ELR (cell line): ENCODE measurements at places on chromosomes 1 and 21.

- no peak for DNase-seq
These were observed 94.2 kb downstream of the PLXNA2 start for GRCh38 chr1:208149776-208150514.

DNA sequence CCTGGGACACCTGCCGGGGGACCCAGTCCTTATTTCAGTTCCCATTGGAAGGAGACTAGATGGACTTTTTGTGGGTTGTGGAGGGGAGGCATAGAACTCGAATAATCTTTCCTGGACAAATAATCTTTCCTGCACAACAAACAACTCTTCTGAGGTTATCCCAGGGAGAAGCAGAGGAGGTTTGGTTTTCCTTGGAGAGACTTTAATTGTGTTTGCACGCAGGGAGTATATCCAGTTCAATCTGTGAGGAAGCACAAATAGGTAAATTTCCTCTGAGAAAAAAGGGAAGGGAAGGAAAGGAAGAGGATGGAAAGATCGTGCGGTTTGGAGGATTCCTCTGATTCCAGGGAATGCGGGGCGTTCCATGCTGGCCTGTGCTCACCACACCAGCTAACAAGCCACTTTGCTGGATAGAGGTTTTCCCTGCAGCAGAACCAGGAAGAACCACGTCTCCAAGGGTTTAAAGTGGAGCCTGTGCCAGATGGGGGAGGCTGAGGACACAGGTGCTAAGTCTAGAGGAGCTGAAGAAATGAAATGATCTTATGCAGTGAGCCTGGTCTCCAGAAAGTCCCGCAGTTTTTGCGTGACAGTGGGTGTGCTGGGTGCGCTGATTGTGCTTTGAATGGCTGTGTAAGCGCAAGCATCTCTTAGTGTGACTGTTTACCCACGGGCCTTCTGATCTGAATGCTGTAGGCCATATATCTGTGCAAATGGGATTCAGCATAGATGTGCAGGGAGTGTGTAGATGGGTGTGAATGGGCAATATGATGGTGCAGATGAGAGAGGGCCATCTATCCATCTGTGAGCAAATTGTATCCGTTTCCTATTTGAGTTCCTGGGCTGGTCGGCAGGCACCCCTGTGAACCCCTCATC, 7.6 kb downstream of the PAX7 start:
- no peak for DNase-seq

DNA sequence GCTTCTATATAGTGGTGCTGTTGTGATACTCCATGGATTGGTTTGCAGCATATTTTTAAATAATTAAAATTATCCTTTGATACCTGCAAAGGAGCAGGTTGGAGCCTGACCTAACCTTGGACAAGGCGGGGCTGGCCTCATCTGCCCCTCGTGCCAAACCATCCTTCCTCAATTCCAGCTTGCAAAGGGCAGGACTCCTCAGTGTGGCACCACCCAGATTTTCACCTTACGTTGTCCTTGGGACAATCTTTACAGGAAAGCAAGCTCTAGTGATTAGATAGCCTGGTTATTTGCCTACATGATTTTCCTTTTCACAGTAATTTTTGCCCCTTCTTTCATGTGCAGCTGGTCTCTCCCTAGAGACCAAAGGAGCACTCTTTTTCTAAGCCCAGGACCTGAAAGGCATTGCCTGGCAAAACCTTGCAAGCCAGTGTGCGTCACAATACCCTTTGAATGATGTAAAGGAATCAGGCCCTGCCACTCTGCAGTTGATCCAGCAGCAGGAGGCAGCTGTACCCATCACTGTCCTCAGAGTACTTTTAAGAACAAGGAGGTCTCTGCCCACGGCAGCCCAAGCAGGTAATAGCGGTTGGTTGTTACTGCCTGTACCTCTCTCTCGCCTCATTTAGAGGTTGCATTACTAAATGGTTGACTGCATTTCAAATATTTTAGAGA, 99.4 kb downstream of the ADSS2 start:
- no peak for DNase-seq

GRCh38 chr1:172069534-172069933, 228.2 kb downstream of the DNM3 start:
- no peak for DNase-seq

DNA sequence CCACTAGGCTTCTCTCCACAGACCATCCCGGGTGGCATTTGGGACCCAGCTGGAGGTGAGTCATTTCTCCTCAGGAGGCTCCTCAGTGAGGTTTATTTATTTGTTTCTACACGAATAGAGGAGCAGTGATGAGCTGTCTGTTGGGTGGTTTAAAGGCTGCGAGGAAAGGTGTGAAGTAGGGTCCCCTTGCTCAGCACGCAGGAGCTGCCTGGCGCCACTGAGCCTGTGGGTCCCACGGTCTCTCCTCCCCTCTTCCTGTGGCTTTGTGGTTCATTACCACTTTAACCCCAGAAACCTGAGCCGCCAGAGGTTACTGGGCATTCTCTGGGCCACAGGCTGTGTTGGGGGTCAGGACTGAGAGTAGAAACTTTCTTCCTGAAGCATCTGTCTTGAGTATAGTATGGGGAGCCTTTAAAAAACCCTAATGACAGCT, 39.9 kb downstream of the IL6R start:
- DNase-seq, result peak; percentile 94

- no peak for DNase-seq
These were observed 12.8 kb downstream of the ZNF678 start for GRCh38 chr1:227576189-227576588.

- no peak for DNase-seq
These were observed 80.8 kb downstream of the S1PR1 start for GRCh38 chr1:101317590-101317989.

- peak; percentile 48 for DNase-seq
These were observed 1.1 kb downstream of the SPSB1 start for GRCh38 chr1:9293533-9294404.

DNA sequence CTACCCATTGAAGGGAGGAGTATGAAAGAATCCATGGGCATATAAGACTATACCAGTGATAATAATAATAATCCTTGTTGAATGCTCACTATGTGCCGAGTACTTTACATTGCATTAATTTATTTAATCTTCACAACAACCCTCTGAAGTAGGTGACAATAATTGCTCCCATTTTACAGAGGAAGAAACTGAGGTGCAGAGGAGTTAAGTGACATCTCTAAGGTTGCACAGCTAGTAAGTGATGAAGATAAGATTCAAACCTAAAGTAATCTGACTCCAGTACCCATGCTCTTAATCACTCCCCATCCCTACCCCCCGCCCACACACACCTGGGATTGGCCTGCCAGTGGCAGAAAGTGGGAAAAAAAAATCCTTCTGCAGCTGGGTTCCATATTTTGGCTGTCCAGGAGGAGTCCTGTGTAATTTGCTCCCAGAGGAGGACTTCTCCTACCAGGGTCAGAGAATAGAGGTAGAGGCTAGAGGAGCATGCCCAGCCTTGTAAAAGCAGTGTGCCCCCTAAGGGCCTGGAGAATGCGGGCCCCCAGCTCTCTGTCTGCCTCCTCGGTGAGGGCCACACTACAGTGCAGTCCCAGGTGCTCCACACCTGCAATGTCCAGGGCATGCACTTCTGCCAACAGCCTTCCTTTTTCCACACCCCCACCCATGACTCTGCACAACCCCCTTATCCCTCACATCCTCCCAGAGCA, 57.8 kb downstream of the TMEM53 start:
- DNase-seq, result no peak

DNA sequence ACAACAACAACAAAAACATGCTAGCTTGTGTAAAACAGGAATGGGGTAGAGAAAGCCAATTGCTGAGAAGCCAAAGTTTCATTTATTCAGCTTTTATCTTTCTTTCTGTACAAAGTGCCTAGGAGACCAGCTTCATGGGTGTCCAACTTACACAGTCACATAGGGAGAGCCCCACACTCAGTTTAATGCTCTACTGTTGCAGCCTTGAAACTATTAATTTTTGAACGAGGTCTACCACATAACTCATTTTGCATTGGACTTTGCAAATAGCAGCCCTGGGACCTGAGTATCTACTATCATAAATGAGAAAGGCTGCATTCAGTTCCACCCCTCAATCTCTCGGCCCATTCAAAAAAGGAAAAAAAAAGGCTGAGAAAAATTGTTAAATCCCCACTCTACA, 98.8 kb downstream of the ZNF644 start:
- no peak for DNase-seq

DNA sequence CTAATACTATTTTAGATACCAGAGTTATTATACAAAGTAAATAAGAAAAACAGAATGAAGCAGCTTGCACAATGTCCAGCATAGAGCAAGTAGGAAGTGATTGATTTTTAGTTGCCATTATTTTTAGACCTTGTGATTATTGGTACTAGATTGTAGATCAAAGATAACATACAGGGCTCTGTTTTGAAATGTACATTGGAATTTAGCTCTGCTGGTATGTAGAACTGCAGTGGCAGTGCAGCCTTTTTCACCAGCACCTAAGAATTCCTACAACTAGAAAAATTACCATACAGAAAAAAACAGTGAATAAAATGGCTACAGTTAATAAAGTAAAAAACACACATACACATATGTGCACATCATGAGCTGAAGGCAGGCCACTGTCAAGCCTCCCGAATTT, 32.2 kb upstream of the ABCA4 start:
- no peak for DNase-seq

DNA sequence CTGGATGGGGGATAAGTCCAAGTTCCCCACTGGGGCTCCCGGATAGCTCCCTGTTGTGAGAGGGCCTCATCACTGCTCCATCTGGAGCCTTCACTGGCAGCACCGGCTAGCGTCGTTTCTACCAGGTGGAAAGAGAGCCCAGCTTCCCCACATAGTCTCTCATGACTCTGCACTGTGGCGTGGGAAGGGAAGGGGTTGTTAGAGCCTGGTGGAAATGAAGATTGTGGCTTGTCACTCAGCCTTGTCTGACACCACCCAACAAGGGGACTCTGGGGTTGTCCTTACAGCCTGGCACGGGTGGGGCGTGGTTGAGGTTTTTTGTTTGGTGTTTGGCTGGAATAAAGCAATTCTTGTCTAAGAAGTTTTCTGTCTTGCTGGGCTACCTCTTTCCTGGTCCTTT, 94.6 kb downstream of the ADARB1 start:
- DNase-seq, result no peak

DNA sequence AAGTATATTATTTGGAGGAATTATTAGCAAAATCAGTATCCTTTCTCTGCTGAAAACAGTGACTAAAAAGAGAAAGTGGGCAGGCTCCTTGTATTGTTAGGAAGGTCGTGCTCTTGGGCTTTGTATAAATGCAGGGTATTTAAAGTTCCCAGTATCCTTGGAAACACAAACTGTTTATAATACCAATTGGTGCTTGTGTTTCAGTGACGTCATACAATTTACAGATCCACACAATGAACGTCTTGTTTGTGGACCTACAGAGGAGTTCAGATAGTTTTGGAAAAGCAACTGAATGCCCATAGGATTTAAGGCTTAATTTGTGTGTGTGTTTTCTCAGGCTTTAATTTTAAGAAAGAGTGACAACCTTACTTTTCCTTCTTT, 168.2 kb downstream of the RASAL2 start:
- DNase-seq, result peak; percentile 83

- peak; percentile 24 for DNase-seq
These were observed 100.5 kb downstream of the NPHP4 start for GRCh38 chr1:5891736-5892135.

GRCh38 chr1:53606651-53607051, 132.3 kb downstream of the GLIS1 start:
- DNase-seq, result no peak

DNA sequence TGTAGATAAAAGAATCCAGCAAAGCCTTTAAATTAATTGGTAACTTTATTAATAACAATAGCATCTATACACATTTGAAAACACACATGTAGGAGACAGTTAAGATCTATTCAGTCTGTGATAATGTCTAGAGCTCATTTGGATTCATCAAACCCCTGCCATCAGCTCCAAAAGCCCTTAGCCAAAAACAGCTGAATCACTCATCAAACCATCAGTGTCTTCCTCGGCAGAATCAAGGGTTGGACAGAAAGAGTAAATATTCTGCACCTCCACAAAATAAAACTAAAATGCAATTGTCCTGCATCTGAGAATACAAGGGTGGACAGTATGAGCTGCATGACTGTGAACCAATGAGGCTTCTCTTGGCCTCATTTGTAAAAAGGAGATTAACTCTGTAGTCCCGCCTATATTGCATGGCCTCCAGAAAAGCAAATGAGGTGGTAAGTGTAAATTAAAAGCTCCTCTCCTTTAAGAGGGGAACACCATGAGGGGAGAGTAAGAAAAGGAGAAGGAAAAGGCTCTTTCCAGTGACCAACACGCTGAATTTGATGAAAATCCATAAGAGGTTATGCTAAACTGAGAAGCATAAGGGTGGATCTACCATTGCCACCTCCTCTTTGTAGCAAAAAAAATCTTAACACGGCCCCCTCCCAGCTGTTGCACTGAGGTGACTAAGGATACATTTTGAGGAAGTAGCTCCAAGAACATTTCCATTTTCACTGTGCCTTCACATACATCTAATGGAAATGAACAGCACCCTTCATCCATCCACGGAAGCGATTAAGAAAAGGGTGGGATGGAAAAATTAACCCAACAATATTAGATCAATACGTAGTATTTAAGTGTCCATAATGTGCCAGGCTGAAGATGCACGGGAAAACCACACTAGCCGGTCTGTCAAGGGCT, 14.7 kb upstream of the BOLA1 start:
- DNase-seq, result peak; percentile 57

DNA sequence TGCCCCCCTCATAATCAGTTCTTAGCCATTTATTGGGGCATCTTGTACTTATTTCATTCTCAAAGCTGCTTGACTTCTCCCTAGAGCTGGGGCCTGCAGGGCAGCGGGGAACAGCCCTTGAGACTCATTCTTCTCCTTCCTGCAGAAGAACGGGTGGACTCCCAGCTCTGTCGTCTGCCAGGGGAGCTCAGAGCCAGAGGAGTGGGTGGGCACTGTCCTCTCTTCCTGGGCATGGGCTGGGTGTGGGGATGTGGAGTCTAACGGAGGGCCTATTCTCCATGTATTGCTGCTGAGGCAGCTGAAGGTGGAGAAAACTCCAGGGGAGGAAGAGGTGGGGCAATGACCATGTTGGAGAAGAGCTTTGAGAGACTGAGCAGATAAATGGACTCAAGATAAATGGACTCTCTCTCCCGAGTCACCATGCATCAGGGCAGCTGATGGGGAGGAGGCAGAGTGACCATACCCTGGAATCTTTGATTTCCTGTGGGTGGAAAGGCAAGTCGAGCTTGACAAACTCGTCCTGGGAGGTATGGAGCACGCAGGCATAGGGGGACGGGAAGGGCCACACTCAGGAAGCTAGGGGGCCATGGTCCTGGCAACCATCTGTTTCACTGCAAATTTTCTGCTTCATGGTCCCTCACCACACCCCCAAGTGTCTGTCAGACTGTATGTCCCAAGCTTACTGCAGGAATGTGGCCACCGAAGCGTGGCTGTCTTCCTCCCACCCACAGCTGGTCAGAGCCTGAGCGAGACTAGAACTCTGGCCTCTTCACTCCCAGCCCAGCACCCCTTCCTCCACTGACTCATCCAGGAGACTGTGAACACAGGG, 56.9 kb upstream of the ATP2B4 start:
- peak; percentile 77 for DNase-seq

DNA sequence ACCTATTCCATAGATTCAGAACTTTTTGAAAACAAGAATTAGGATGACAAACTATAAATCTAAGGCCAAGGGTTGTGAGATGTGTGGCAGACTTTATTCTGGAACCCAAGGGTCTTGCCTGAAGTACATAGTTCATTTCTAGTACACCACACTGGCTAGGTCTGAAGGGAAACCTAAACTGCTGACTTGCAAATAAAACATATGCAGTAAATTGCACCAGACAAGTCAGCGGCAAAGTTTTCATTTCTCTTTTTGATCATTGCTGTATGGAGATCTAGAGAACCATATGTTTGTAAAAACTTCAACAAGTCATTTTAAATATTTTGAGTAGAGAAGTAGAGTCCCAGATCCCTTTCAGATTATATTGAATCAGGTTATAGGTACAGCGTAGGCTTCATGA, 43.9 kb downstream of the TNFSF4 start:
- DNase-seq, result no peak

- no peak for DNase-seq
These were observed 125.4 kb downstream of the FOXD2 start for GRCh38 chr1:47563201-47563600.
